Caco-2 (cell line): ENCODE measurements at places on chromosomes 1 and 21. TPM values are rescaled to one million over a fixed set of nuclear protein-coding genes. Genes with fewer than 3 reads are reported as not detected.

GRCh38 chr1:201108614-201109013 is 3.6 kb downstream of the CACNA1S start:
- H3K27ac ChIP-seq = no peak overlapping the region
- H3K4me3 ChIP-seq = no peak overlapping the region
- no peak for DNase-seq
- no peaks in the 10 kb centered on the region for H3K36me3 ChIP-seq
- H3K27me3 ChIP-seq = no peaks in the 10 kb centered on the region
- 0 out of 2 replicates have a peak, but pooled peaks cover 5% of the 10 kb centered on the region for H3K4me1 ChIP-seq

DNA sequence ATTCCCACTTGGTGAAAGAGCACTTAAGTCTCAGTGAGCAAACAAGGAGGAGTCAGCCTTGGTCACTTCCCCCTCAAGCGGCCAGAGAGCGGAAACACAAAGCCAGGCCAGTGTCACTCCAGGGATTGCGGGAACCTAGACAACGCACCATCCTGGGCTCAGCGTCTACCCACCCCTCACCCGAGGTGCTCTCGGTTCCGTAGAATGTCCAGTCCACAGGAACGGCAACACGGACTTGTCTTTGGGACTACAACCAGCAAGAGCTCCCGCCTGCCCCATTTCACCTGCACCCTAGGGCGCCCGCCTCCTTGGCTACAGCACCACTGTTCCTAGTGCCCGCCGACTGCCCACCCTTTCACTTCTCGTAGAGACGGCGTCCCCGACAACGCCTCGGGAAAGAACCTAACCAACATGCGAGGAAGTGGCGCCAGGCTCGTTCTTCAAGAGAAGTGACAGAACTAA is 509 bp downstream of the GDAP2 start:
- 0 out of 2 replicates have a peak, but pooled peaks cover 4% of the 10 kb centered on the region for H3K4me1 ChIP-seq
- no peaks in the 10 kb centered on the region for H3K27me3 ChIP-seq
- H3K4me3 ChIP-seq = peak overlapping the region; percentile 70
- peak overlapping the region; percentile 98 for H3K27ac ChIP-seq
- DNase-seq = peak; percentile 58

DNA sequence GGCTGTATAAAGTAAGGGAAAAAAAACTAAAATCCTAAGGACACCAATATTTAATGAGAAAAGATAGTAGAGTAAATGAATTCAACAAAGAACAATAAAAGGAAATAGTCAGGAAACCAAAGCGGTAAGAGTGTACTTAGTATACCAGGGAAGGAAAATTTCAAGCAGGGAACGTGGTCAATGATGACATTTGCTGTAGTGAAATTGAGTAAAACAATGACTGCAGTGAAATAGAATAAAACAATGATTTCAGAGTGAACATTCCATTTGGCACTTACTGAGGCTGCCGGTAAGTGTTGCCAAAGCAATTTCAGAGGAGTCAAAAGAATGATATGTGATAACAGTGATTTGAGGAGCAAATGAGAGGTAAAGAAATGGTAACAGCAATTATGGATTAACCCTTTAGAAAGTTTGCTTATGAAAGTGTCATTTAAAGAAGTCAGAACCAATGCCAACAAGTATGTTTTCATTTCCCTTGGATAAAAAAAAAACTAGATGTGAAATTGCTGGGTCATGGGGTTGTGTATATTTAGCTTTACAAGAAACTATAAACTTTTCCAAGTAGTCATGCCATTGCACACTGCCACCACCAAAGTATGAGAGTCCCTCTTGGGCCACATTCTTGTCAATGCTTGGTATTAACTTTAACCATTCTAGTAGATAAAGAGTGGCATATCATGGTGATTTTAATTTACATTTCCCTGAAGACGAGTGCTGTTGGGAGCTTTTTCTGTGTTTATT is 50.5 kb downstream of the VCAM1 start:
- no peaks in the 10 kb centered on the region for H3K4me1 ChIP-seq
- H3K27ac ChIP-seq = no peak overlapping the region
- no peak for DNase-seq
- no peak overlapping the region for H3K4me3 ChIP-seq

The ACTL8 gene
- 79.3 and 88.9 TPM in 2 replicates for total RNA-seq

DNA sequence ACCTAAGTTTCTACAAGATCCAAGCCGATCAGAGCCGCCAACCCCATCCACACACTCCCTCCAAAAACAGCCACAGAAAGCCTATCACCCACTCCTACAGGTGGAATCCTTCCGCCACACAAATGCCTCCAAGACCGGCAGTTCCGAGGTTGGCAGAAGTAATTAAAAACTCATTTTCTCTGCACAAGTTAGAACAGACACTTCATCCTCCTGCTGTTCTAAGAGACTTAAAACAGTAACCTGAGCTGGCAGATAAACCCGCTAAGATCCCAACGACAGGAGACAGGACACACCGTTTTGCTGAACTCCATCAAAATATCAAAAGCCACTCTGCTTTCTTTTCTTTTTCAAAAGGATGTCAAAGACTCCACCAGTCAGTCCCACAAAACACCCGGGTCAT is 2.8 kb downstream of the SSBP3 start:
- no peak for DNase-seq
- H3K27ac ChIP-seq = no peak overlapping the region
- H3K4me3 ChIP-seq = no peak overlapping the region
- H3K36me3 ChIP-seq = no peaks in the 10 kb centered on the region; the same call in 1 of the 2 replicates
- H3K27me3 ChIP-seq = no peaks in the 10 kb centered on the region
